ENCODE measurements at places on chromosomes 6 and 20.
A peak's percentile ranks its signal among the peaks of the same experiment; 100 is the strongest.

- peak; percentile 20 for DNase-seq
These were observed 2.7 kb upstream of the MYT1 start for GRCh38 chr20:64161356-64162238.

DNA sequence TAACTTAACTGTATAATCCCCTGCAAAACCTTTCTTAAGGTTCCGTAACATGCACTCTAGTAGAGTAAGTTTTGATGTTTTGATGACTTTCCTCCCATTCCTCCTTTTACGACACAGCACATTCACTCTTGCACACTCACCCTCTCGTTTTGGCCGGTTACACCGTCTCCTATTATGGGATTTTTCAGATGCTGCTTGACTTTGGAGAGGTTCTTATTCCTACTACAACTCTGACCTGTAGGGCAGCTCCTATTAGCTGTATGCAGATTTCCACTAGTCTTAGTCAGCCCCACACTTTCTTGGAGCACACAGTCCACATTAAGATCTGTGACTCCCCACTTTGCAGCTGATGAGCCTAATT lies 223.7 kb upstream of the SYNCRIP start:
- DNase-seq: no peak

GRCh38 chr6:21305893-21306332 lies 287.6 kb upstream of the SOX4 start:
- DNase-seq: peak; percentile 89

- no peak for DNase-seq
These were observed 1.8 kb upstream of the LRRC73 start for GRCh38 chr6:43511824-43512415.

Measured in renal cortical epithelial cell (primary cell).